NCI-H1048 (cell line): ENCODE measurements at places on chromosomes 1 and 21.

- no peak for DNase-seq
Observed at GRCh38 chr1:156283521-156283920, 604 bp upstream of the TMEM79 start.

GRCh38 chr1:111576547-111576946 is 43.0 kb upstream of the RAP1A start:
- DNase-seq, result no peak

GRCh38 chr1:223682502-223682901 is 17.0 kb upstream of the CAPN8 start:
- no peak for DNase-seq

DNA sequence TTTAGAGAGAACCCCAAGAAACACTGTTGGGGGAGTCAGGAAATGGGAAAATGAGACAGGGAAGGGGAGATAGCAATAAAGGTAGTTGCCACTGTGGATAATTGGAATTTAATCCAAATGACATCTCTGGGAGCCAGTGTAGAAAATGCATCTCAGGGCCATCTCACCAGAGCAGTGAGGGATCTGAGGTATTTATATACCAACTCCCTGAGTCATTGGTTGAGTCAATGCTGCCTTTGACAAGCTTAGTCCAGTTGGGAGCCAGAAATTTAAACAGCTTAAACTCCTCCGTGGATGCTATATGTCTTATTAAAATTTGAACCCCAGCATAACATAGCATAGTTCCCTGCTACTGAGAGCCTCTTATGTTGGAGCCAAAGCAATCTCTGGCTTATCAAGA is 140.3 kb downstream of the SLC30A10 start:
- no peak for DNase-seq

DNA sequence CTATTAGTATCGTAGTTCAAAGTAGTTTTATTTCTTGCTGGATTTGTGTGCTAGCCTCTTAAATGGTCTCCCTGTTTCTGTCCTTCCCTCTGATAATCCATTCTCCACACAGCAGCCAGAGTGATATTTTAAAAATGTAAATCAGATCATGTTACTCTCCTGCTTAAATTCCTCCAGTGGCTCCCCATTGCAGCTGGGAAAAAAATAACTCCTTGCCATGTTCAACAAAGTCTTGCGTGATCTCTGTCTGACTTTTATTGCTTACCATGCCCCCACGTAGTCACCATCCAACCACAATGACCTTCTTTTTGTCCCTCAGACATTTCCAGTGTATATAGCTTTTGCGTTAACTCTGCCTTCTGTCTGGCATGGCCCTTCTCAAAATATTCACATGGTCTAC is 178.8 kb downstream of the FGGY start:
- no peak for DNase-seq

- DNase-seq, result no peak
Observed at GRCh38 chr1:156999596-157000320, 45.8 kb downstream of the ARHGEF11 start.

DNA sequence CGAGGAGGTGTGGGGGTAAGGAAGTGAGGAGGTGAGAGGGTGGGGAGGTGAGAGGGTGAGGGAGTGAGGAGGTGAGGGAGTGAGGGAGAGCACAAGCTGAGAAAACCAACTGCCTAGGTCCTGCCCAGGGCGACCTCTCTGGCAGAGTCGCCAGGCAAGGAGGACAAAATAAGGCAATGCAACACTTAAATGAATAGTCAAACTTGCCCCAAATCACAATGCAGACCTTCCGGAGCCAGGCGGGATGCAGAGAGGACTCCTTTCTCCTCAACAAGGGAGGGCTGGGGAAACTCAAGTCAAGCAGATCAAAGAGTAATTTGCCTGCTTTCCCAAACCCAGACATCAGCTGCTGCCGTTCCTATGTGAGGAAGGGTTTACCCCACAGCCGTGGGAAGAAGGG is 86.0 kb downstream of the CCDC185 start:
- DNase-seq, result no peak

DNA sequence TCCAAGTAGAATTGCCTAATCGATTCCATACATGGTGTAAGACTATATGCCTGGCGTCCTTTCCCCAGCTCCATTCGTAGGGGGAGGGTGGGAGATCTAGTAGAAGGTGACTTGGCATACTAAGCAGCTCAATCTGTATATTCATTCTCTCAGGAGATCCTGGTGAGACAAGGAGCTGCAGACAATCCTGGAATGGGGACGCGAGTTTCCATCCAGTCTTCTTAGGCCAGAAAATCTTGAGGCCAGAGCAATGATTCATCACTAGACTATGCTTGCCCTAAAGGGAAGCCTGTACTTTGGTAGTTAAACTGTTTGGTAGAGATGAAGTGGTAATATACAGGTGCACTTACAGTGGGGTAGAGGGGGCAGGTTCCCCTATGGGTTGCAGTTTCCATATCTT is 468.7 kb downstream of the ADGRL2 start:
- no peak for DNase-seq

GRCh38 chr1:34868230-34869049 is 8.9 kb upstream of the SMIM12 start:
- DNase-seq, result no peak

DNA sequence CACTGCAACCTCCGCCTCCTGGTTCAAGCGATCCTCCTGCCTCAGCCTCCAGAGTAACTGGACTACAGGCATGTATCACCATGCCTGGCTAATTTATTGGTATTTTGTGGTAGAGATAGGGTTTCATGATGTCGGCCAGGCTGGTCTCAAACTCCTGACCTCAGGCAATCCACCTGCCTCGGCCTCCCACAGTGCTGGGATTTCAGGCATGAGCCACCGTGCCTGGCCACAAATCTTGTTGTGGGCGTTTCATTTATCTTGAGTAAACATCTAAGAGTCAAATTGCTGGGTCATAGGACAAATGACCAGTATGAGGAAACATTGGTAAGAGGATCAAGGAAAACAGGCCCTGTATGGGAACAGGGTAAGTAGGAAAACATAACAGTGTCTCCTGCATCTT is 17.9 kb downstream of the TMEM200B start:
- no peak for DNase-seq

DNA sequence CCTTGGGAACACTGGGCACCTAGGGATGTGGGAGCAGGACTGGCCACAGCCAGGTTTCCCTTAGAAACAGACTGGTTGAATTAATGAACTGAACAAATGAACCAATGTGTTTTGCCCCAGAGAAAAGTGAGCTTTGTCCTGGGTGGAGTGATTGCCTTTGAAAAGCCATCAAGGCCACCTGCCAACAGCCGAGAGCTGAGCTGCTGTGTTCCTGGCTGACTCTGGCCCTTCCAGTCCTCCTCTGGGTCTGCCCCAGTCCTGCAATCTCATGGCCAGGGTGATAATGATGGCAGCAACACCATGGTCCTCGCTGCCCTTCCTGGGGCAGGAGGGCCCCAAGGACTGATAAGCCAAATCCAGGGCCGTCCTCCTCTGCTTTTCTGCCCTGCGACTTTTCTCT is 18.2 kb upstream of the GJA9 start:
- DNase-seq, result no peak
